Left ventricle myocardium superior (tissue), 1 donor: ENCODE measurements at places on chromosomes 4 and X.

DNA sequence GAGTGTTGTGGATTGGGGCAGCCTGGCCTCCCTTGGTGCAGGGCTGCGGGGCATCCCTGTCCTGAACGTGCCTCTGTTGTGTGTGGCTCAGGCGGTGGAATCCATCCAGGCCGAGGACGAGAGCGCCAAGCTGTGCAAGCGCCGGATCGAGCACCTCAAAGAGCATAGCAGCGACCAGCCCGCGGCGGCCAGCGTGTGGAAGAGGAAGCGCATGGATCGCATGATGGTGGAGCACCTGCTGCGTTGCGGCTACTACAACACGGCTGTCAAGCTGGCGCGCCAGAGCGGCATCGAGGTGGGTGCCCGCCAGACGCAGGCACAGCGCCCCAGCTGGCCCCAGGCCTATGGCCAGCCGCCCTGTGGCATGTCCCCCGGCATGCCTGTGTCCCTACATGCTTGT lies 25.6 kb downstream of the MAEA start:
- no peak for DNase-seq

- DNase-seq = no peak
These were observed 355.9 kb downstream of the GPM6A start for GRCh38 chr4:175456131-175456530.

DNA sequence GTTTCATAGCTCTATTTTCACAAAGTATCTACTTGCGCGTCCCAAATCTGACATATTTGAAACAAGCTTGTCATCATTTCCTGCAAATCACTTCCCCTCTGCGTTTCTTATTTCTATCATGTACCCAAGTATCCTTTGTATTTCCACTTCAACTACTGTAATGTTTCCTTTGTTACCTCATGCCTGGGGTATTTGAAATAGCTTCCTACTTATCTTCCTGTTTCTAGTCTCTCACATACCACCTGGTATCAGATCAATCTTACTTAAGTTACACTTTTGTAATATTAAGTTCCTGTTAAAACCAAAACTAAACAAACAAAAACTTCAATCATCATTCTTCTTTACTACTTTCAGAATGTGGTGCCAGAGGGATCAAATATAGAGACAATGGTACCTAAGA lies 93.6 kb upstream of the SMAD1 start:
- DNase-seq = no peak

DNA sequence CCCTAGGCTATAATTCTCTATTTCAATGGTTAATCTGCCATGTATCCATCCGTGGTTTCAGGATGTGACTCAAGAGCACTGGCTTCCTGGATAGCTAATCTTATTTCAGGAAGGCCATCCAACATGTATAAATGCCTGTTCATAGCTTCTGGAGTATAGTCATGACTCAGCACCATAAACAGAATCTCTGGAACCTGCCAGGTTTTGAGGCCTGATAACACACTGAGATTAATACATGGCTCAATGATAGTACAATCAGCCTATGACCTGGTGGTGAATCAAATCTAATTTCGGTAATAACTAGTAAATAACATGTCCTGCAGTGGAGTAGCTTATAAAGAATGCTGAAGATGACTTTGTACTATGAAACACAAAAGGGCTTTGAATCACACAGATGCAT lies 5.7 kb upstream of the IL13RA2 start:
- no peak for DNase-seq

- no peak for DNase-seq
These were observed 50.2 kb upstream of the FAM9A start for GRCh38 chrX:8851231-8851886.

- no peak for DNase-seq
These were observed 10.2 kb upstream of the GPKOW start for GRCh38 chrX:49133759-49134158.

DNA sequence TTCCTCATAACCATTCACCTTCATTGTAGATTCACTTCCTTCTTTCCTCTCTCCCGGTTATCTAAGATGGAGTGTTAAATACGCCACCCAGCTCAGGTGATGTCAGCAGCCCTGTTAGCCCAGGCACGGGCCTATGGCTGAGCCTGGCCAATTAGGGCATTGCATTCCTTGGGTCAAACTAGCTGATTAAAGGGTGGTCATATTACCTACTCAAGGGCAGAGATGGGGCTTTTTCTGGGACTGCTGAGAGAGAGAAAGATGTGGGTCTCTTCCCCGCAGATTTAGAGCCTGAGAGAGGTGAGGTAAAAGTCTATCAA lies 39.9 kb upstream of the AFAP1 start:
- no peak for DNase-seq
